ENCODE measurements at places on chromosomes 6 and 20. TPM values are rescaled to one million over a fixed set of nuclear protein-coding genes. Genes with fewer than 3 reads are reported as not detected.
A peak's percentile ranks its signal among the peaks of the same experiment; 100 is the strongest.

COL21A1 gene
- total RNA-seq: 3.3 TPM

ECT2L gene
- not detected for total RNA-seq

KHDC3L gene
- total RNA-seq: not detected

ACTR5 gene
- 12.1 TPM for total RNA-seq

SLX4IP gene
- total RNA-seq: 5.4 TPM

ZNF337 gene
- total RNA-seq: 9.1 TPM

TMEM244 gene
- total RNA-seq: not detected

DSTN gene
- total RNA-seq: 412 TPM

TTI1 gene
- total RNA-seq: 26.6 TPM

OGFR gene
- 47.3 TPM for total RNA-seq

PAK5 gene
- total RNA-seq: not detected

DNA sequence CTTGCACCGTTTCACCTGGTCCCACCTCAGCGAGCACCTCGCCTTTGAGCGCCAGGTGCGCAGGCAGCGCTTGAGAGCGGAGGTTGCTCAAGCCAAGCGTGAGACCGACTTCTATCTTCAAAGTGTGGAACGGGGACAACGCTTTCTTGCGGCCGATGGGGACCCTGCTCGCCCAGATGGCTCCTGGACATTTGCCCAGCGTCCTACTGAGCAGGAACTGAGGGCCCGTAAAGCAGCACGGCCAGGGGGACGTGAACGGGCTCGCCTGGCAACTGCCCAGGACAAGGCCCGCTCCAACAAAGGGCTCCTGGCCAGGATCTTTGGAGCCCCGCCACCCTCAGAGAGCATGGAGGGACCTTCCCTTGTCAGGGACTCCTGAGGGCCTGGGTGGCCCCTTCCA is 1.5 kb downstream of the ABT1 start:
- DNase-seq: no peak

- DNase-seq: no peak
Observed at GRCh38 chr6:136701045-136701444, 91.2 kb downstream of the MAP3K5 start.

- DNase-seq: no peak
Observed at GRCh38 chr20:57275813-57276212, 9.4 kb upstream of the BMP7 start.

- DNase-seq: no peak
Observed at GRCh38 chr20:60214901-60215815, 256.9 kb downstream of the CDH26 start.

DNA sequence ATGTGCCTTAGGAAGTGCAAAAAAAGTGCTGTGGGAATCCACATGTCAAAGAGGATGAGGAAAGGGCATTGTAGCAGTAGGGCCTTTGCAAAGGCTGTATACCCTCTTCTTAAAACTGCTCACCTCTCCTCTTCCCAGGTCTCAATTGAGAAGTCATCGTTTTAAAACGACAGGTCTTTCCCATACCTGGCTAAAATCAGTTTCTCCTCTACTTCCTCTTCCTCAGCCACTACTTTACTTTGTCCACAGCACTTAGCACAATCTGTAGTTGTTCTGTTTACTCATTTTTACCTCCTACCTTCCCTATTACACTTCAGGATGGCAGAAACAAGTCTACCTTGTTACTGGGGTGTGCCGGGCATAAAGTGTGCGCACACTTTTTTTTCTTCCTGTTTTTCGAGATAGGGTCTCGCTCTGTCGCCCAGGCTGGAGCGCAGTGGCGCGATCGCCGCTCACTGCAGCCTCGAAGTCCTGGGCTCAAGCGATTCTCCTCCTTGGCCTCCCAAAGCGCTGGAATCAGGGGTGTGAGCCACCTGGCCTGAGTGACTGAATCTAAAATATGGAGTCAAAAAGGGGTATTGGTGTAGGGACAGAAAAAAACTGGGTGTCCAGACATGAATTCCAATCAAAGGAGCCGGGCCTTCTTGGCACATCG is 9.8 kb upstream of the ELOVL5 start:
- peak; percentile 17 for DNase-seq

- peak; percentile 46 for DNase-seq
Observed at GRCh38 chr6:41591859-41592502, 45.8 kb downstream of the FOXP4 start.

- no peak for DNase-seq
Observed at GRCh38 chr6:169014211-169015197, 239.1 kb downstream of the THBS2 start.

DNA sequence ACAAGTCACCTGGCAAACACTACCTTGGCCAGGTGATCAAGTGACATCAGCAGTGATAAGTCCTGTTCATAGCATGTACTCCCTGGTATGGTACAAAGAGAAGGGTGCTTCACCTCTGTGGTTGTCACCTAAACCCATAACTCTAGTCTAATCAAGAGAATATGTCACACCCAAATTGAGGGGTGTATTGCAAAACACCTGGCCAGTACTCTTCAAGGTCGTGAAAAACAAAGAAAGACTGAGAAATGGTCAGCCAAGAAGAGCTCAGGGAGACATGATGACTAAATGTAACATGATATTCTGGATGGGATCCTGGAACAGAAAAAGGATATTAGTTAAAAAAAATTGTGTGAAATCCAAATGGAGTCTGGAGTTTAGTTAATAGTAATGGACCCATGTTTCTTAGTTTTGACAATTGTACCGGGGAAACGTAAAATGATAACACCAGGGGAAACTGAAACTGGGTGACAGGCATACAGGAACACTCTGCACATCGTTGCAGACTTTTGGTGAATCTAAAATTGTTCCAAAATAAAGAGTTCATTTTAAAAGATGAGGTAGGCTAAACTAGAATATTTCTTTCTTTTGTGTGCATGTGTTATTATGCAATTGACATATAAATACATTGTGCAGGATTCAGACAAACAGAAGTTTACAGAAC is 262.0 kb downstream of the CDC5L start:
- DNase-seq: no peak

- no peak for DNase-seq
Observed at GRCh38 chr6:3838992-3839867, 9.9 kb upstream of the FAM50B start.

GRCh38 chr20:62910777-62911497 is 15.4 kb downstream of the DIDO1 start:
- DNase-seq: no peak

DNA sequence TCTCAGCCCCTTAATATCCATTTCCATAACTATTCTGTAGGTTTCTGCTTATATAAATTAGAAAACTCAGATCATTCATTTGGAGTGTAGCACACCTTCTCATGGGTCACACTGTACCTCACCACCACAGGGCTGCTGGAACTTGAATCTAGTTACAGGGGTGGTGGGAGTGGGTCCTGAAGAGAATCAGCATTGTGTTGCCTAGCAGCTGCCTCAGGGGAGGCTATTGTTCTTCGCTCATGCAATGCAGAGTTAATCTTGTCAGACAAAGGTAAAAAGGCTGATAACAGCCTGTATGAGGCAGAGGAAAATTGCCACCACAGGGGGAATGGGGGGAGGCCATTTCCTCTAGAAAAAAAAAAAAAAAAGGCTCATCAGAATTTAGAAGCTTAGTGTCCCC is 496.0 kb upstream of the ADGRB3 start:
- no peak for DNase-seq

DNA sequence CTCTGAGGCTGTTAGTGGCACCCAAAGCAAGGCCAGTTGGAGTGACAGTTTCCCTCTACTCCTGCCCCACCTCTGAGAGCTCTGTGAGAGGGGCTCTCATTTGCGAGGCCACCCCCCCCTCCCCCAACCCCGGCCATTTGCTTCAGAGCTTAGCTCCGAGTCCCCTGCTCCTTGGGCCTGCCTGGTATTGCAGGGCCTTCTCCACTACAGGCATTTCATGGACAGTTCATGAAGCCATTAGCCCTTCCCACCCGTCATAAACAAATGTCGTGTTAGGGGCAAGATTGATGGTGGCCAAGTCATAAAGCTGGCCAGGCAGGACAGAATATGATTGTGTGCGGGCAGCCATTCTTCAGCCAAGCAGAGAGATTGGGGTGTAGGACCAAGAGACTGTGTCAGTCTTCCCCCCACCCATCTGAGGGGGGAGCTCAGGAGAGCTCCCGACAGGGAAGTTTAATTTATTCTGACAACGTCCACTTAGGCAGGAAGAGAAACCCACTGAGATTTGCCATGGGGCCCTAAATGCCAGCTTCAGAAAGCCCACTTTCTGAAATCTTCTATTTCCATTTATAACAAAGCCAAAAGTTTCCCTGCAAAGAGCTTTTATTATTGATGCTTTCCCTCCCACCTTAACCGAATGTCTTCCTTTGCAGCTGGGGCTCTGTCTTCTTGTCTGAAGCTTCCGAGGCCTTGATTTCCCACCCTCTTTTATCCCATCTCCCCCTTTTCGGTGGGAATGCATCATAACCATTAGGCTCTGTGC is 7.2 kb downstream of the FOXC1 start:
- no peak for DNase-seq

DNA sequence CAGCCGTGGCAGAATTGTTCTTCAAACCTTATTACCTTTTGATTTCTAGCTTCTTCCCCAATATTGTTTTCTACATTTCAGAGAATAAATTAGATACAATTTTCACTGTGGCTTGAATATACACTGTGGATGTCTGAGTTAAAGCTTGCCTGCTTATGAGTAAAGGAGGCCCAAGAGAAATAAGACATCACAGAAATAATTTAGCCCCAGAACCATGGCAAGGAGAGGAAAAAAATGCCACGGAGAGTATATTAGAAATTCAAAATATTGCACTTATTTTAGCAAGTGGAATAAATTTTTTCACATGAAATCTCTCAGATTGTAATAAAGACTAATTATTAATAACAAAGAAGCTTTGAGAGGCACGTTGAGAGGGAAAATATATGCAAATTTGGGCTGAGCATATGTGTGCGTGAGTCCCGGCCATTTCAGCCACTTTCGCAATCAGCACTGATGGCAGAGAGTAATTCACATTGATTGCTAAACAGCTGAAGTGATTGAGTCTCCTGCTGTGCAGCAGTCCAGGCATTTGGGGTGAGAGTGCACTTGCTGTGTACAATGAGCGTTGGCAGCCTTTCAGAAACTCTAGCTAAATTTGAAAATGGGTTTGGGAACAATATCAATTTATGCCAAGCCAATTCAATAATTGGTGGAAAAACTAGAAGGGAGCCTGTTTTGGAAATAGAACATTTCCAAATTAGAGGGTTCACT is 596.0 kb downstream of the EPM2A start:
- no peak for DNase-seq

GRCh38 chr6:107495971-107496370 is 6.1 kb downstream of the SOBP start:
- DNase-seq: no peak

DNA sequence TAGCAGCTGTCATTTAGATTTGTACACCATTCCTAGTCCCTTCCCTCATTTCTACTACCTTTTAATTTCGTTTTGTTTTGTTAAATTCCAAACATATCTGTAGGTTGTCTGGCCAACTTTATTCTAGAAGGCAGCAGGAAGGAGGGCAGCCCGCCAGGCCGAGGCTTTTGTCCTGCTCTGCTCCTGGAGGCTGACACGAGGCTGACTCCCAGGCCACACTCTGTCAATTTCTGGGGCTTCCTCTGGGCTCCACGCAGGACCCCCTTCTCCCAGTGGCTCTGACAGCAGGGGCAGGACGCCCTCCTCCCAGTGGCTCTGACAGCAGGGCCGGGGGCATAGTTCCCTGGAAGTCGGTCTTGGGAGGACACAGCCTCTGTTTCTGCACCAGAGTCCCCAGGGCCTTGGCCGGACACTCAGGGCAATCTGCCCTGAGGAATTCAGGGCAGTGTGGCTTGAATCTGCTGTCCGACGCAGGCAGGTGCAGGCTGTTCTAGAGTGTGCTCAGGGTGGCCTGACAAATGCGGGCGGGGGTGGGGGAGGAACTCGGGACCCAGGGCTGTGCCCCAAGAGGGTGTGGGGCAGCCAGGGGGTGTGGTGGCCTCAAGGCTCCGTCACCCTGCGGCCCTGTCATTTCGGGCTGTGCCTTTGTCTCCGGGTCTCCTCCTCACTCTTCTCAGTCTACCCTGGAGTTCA is 11.8 kb downstream of the SMOC2 start:
- no peak for DNase-seq

DNA sequence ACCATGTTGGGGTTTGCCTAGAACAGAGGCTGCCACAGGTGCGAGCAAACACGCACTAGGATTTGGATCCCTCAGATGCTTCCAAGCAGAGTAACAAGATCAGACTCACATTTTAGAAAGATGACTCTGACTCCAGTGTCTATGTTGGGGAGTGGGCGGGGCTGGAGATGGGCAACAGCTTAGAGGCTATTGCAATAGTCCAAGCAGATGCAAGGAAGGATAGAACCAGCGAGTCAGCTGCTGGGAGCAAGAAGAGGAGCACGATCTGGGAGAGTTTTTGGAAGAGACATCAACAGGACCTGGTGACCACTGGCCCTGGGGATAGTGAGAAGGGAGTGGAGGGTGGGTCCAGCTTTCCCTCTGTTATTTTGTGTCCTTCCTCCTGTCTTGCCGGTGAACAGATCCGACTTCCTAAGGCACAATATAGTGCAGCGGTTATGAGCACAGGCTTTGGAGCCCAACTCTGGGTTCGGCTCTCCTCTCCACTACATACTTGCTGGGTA is 52.7 kb downstream of the FGD2 start:
- no peak for DNase-seq

GRCh38 chr20:37922016-37922415 is 19.1 kb downstream of the VSTM2L start:
- no peak for DNase-seq

DNA sequence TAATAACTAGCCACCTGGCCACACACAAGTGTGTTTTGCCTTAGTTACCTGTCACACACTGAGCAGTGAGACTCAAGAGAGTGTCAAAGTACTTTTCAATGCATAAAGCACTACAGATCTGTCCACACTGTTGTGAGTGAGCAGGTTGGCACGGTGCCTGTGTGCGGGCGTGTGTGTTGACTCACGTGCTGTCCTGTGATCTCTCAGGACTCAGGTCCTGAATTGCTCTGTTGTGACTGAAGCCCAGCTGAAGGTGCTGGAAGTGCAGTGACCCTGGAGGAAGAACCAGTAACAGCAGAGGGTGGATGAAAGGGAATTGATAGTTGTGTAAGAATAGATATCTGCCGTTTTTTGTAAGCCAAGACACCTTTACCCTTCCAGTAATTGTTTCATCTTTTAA is 18.3 kb downstream of the SLC16A10 start:
- DNase-seq: no peak

DNA sequence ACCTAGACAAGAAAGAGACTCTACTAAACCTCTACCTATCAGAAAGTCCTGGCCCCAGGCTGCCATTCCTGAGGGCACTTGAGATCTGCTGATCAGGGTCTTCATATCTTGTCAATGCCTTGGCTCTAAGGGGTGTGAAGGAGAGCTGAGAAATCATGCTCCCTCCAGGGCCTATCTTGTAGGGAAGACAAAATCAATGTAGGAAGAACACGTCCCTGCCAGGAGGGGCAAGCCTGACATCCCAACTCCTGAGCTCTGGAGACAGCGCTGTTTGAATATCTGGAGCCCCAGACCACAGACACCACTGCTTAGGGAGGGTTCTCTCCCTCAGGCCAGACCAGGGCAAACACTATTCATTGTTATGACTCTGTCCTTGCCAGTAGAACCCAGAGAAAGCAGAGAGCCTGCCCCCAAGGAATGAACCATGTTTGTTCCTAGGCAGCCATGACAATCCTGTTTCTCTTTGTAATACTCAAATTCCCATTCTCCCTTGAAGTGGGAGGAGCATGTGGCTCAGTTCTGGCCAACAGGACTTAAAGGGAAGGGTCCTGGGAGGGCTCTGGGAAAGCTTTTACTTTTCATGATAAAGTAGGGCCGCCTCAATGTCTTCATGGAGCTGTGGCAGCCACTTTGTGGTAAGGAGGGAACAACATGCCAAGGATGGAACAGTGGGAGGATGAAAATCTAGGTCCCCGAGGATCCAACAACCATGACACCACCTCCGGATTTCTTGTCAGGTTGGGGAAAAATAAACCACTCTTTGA is 1.8 kb upstream of the FASTKD5 start:
- DNase-seq: no peak

All from Panc1 (cell line).